Activated CD4-positive, alpha-beta T cell treated with anti-CD3 and anti-CD28 coated beads, Interleukin-2, amount 50 U/mL, for 16 hours (primary cell): ENCODE measurements at places on chromosomes 4 and X.

GRCh38 chr4:110005461-110006056 lies 92.9 kb downstream of the EGF start:
- DNase-seq, result peak; percentile 62

DNA sequence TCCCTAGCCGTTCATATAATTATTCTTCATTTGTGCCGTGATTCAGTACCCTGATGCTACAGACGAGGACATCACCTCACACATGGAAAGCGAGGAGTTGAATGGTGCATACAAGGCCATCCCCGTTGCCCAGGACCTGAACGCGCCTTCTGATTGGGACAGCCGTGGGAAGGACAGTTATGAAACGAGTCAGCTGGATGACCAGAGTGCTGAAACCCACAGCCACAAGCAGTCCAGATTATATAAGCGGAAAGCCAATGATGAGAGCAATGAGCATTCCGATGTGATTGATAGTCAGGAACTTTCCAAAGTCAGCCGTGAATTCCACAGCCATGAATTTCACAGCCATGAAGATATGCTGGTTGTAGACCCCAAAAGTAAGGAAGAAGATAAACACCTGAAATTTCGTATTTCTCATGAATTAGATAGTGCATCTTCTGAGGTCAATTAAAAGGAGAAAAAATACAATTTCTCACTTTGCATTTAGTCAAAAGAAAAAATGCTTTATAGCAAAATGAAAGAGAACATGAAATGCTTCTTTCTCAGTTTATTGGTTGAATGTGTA lies 7.0 kb downstream of the SPP1 start:
- no peak for DNase-seq

DNA sequence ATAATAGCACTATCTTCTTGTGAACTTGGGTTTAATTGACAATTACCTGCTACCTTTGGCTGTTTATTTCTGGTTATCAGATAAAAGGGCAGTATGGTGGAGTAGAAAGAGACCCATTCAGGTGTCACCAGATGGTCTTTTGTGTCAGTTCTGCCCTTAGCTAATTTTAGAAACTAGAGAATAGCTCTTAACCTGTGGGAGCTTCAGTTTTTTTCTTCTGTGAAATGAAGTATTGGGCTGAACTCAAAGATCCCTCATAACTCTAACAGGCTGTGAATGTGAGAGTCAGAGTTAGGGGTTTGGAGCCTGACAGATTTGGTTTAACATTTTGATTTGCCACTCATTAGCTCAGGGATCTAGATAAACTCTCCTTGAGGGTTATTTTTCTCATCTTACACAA lies 335.2 kb downstream of the PPP1R2C start:
- no peak for DNase-seq

GRCh38 chrX:16807548-16807947 lies 21.3 kb downstream of the TXLNG start:
- DNase-seq, result no peak

- DNase-seq, result no peak
Measured at GRCh38 chrX:129039176-129039575, 484.1 kb downstream of the SMARCA1 start.

DNA sequence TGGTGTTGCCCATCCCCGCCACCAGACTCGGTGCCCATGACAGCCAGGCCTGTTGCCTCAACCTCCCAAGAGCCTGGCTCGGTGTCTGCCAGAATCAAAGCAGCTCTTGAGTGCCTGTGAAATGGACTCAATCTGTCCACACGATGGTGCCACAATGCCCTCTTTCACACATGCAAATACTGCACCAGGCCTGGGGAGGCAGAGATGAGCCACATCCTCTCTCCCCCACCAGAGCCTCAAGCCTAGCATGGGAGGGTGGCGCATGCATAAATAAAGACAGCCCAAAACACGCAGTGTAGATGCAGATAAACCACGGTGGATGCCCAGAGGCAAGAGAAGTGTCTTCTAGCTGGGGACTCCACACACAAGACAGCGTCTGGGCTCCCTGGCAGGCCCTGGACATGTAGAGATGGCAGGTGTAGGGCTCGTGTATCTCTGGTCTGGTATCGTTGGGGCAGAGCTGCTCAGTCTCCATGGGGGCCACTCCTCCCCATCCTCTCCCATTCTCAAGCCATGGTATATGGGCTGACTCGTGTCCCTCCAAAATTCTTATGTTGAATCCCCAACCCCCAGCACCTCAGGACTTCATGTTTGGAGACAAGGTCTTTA lies 65.6 kb downstream of the JAKMIP1 start:
- peak; percentile 66 for DNase-seq

GRCh38 chr4:113407409-113407808 lies 354.1 kb downstream of the CAMK2D start:
- no peak for DNase-seq

GRCh38 chr4:71559957-71560571 lies 221.2 kb downstream of the SLC4A4 start:
- no peak for DNase-seq
